ENCODE measurements at places on chromosomes 6 and 20.

DNA sequence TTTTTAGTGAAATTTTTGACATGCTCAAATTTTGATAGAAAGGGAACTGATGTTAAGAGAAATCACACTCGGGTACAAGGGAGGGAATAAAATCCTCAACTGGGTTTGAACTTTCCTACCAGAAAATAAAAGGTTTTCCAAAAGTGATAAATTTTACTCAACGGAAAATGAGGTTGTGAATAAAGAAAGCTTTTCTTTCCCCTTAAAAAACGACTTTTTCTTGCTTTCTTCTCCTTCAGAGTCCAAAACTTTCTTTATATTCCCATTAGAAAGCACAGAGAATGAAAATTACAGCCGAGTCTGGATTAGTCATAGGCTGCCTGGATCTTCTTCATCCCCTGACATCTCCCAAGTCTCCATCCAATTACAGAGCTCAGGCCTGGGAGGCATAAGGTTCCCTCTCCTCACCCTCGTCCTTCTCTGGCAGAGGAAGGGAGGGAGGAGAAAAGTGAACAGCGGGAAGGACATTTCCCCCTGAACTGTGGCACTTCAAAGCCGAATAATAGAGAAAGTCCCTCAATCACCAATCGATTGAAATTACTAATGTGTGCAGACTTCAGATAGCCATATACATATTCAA is 28.1 kb upstream of the QKI start:
- no peak for DNase-seq

DNA sequence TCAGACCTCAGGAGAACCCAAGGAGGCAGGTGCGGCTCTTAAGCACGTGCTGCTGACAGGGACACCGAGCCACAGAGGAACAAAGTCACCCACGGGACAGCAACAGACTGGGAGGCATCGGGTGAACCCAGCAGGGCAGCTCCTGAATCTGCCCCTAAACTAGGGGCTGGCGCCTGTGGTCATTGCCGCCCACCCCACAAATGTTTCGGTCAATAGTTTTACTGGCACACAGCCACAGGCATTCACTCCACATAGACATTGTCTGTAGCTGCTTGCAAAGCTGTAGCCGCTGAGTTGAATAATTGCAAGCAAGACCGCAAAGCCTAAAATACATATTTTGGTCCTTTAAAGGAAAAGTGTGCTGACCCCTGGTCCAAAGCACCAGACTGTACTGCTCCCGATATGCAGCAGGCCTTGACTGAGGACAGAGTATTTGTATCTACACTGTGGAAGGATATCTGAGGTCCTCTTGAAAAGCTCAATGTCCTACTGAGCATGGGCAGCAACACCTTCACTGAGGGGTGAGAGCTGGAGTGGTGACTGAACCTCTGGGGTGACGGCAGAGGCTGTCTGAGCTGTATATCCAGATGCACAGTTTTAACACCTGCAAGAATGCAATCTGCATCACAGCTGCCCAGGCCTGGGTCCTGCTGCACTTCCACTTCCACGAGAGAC is 310.3 kb downstream of the THBS2 start:
- no peak for DNase-seq

- no peak for DNase-seq
Measured at GRCh38 chr20:20371083-20371482, 3.2 kb downstream of the INSM1 start.

GRCh38 chr20:8786383-8786782 is 282.5 kb upstream of the PLCB4 start:
- DNase-seq: no peak

- no peak for DNase-seq
Measured at GRCh38 chr20:8344106-8344505, 212.0 kb downstream of the PLCB1 start.

- DNase-seq: no peak
Measured at GRCh38 chr6:106591111-106591825, 38.0 kb downstream of the RTN4IP1 start.

GRCh38 chr6:135861189-135861588 is 9.7 kb downstream of the PDE7B start:
- DNase-seq: no peak

DNA sequence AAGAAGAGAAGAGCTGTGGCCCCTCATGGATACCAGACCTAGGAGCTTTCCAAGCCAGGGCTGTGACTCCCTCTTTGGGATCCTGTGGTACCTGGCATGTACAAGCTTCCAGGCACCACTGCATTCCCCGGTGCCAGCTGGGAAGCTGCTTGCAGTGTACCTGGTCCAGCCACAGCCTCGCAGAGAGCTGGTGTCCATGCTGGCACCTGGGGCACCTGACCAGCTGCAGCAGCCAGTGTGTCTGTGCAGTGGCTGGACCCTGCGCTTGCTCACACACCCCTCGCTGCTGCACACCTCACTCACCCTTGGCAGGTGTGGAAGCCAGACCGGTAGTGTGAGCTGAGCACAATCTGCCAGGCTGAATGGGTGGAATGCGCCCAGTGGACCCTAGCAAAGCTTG is 190.9 kb upstream of the MAN1A1 start:
- no peak for DNase-seq

- no peak for DNase-seq
Measured at GRCh38 chr6:128230267-128230989, 290.0 kb downstream of the PTPRK start.

DNA sequence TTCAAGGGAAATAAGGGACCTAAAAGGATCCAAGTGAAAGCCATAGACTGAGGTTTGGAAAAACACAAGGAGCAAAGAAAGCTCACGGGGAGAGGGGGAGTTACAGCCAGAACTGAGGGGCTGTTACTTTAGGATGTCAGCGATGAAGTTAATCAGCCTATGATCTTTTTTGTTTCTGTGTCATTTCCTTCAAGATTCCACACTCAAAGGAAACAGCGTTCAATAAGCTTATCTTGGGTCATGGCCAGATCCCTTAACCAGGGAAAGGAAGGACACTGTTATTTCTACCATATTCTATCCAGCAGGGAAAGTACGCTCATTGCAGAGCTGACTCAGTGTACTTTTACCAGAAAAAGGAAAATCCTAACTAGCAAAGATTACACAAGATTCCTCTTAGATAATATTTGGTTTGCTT is 132.8 kb downstream of the PFDN4 start:
- no peak for DNase-seq

GRCh38 chr20:8020314-8021079 is 936 bp upstream of the TMX4 start:
- DNase-seq: peak; percentile 47

All from CD14-positive monocyte (primary cell).